Activated T-cell treated with anti-CD3 and anti-CD28 coated beads, Interleukin-2, amount 50 U/mL, for 1 hour (primary cell): ENCODE measurements at places on chromosomes 1 and 21.

GRCh38 chr1:47468709-47469389 is 31.0 kb downstream of the FOXD2 start:
- no peak for DNase-seq

- no peak for DNase-seq
Measured at GRCh38 chr1:198606020-198606438, 32.8 kb upstream of the PTPRC start.

DNA sequence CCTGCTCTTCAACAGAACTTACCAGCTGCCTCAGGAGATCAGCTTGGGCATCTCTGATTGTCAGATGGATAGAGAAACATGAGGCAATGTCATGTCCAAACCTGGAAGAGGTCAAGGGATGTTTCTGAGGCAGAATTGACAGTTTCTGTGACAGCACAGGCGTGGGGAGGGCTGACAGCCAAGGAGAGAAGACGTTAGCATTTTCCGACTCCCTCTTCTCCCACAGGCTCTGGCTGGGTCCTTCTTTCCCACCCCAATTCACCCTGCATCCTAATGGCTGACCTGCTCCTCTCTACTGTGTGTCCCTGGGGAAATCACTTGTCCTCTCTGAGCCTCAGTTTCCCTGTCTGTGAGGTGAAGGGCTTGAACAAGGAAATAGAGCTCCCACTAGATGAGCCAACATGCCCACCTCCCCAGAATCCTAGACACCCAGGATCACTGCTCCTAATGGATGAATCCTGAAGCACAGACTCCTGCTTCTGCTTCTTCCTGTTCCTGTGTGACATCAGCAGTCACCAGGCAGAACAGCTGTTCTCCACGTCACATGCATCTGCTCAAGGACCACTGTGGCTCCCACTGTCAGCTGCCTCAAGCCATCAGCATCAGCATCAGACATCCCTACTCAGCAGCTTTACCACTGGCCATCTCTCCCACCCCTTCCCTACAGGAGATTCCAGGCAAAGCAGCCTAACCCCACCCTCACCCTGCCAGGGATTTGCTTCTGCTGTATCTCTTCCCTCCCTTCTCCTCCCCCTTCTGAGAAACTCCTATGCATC is 408.0 kb downstream of the MATN1 start:
- no peak for DNase-seq

GRCh38 chr1:154549202-154549770 is 9.2 kb downstream of the UBE2Q1 start:
- no peak for DNase-seq

GRCh38 chr1:72366466-72366865 is 84.1 kb upstream of the NEGR1 start:
- no peak for DNase-seq

GRCh38 chr1:87869567-87869966 is 540.9 kb downstream of the LMO4 start:
- no peak for DNase-seq

GRCh38 chr1:4018466-4019146 is 118.5 kb upstream of the C1orf174 start:
- DNase-seq = no peak

GRCh38 chr1:77300566-77300965 is 18.7 kb downstream of the AK5 start:
- DNase-seq = no peak

- DNase-seq = no peak
Measured at GRCh38 chr21:41189150-41189745, 21.3 kb downstream of the BACE2 start.

GRCh38 chr1:235549351-235550139 is 45.3 kb upstream of the B3GALNT2 start:
- DNase-seq = no peak

DNA sequence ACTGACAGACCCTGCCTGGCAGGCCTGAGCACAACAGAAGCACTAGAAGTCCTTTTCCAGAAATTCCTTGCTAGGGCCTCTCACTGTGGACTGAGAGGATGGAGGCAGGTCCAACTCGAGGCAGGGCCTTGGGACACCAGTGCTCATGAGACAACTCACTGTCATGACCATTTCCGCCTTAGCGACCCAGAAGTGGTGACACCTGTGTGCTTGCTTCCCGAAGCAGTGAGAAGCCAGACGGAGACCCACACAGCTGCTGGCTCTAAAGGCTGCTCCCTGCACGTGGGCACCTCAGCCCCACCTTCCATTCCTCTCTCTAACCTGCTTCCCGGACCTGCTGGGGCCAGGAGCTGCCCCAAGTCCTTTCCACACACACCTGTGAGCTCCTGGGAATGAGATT is 33.0 kb downstream of the KCNC4 start:
- DNase-seq = no peak

GRCh38 chr1:100076319-100076718 is 56.4 kb downstream of the SASS6 start:
- no peak for DNase-seq

GRCh38 chr1:198883184-198883583 is 244.3 kb downstream of the PTPRC start:
- DNase-seq = no peak
